ENCODE measurements at places on chromosomes 16 and 17. TPM values are rescaled to one million over a fixed set of nuclear protein-coding genes. Genes with fewer than 3 reads are reported as not detected.

Gene TLCD3B
- 9.7 TPM for total RNA-seq

Gene BCKDK
- total RNA-seq: 41.5 TPM

Gene CCL1
- total RNA-seq: not detected

Gene HS3ST3A1
- total RNA-seq: not detected

Gene ZDHHC1
- 12.8 TPM for total RNA-seq

Gene MYO15A
- total RNA-seq: 3.5 TPM

Gene CD300H
- not detected for total RNA-seq

Gene ZFHX3
- total RNA-seq: 23.1 TPM

Gene CDK12
- total RNA-seq: 48.5 TPM

Gene CEMP1
- total RNA-seq: 0.94 TPM

Gene AHSP
- total RNA-seq: not detected

Gene TANC2
- 122 TPM for total RNA-seq

Gene EME1
- total RNA-seq: 18.2 TPM

Gene CACNG3
- not detected for total RNA-seq

Gene FOXL1
- total RNA-seq: not detected

Gene RASD1
- 1.0 TPM for total RNA-seq

Gene ACSM2A
- total RNA-seq: not detected

Gene TMEM235
- total RNA-seq: not detected

Gene CCL4
- total RNA-seq: not detected

Gene TAX1BP3
- 168 TPM for total RNA-seq

Gene EEF2KMT
- total RNA-seq: 10.4 TPM
